ENCODE measurements at places on chromosomes 4 and X.

- DNase-seq: no peak
Measured at GRCh38 chrX:132491191-132491590, 2.4 kb upstream of the MBNL3 start.

DNA sequence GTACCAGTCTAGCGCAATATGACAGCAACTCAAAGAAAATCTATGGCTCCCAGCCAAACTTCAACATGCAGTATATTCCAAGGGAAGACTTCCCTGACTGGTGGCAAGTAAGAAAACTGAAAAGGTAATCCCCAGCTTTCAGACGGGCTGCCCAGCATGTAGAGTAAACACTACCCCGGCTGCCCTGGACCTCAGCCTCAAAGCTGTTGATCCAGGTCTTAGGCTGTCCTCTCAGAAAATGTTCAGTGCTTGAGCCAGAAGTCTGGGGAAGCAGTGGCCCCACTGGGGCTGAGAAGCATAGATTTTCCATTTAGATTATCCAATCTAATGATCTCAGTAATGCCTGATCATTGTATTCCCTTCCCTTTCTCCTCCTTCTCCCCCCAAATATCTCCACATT is 21.9 kb downstream of the BMX start:
- DNase-seq: no peak

GRCh38 chr4:15395311-15395710 is 32.5 kb upstream of the C1QTNF7 start:
- DNase-seq: no peak

- DNase-seq: no peak
Measured at GRCh38 chr4:26126994-26127393, 193.8 kb upstream of the RBPJ start.

DNA sequence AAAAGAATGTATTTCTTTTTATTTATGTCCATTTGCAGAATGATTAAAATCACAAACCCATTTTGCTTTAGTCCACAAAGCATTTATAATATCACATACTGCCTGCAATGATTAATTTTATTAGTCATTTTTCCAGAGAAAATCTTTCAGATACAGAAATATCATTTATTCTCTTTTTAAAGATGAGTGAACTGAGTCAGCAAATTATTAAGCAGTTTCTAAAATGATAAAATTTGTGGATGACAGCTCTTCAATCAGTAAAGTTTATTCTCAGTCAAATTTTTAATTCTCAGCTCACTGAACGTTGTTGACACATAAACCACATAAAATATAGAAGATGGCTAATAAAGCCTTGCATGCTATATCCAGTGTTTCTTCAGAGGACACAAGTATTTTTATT is 485.5 kb downstream of the PRR32 start:
- DNase-seq: no peak

DNA sequence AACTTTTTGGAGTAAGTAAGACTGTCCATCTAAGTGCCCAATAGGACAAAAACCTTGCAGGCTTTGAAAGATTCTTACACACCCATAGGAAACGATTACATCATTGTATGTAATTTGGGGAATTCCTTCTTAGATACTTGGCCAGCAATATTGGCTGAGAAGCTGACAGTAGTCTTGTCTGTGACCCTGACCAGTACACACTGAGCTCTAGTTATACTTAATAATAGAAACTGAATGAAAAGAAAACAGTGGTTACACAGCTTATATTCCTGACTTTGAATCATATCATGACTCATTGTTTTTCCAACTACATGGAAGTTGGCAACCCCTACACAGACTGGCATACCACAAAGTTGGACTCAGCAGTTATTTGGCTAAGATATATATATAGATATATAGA is 7.1 kb upstream of the TLR2 start:
- DNase-seq: no peak

GRCh38 chr4:82569076-82569475 is 7.3 kb upstream of the TMEM150C start:
- no peak for DNase-seq

Measured in activated T-helper 1 cell treated with anti-CD3 and anti-CD28 coated beads, Interleukin-2, amount 50 U/mL, for 16 hours (primary cell).